NCI-H2171 (cell line): ENCODE measurements at places on chromosomes 7 and 10.

- DNase-seq, result no peak
These were observed 62.6 kb upstream of the ABCB4 start for GRCh38 chr7:87538052-87538451.

DNA sequence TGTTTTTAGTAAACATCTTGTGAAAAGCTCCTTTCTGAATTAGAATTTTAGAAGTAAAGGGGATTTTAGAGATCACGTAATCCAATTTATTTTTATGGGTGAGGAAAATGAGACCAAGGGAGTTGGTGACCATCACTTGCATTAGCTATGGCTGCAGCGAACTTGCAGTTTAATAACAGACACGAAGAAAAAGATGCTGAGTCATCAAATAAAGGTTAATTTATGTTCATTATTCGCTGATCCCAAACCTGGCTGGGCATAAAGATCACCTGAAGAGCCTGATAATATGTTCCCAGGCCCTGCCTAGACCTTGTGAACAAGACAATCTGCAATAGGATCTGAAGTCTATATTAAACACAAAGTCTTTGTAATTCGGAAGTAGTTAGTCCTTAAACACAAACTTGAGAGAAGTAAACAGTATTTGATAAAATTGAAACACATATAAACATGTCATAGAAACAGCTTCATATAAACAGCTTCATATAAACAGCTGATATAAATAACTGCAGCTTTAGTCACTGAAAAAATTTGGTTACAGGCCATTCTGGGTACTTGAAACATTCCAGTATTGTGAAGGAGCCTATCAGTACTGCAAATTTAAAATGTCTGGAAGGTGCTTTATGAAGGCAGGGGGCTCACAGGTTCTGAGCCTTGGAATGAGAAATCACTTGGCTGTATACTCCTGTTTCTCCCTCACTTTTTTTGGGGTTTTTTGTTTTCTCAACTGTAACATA lies 16.5 kb downstream of the GPR158 start:
- DNase-seq, result no peak

DNA sequence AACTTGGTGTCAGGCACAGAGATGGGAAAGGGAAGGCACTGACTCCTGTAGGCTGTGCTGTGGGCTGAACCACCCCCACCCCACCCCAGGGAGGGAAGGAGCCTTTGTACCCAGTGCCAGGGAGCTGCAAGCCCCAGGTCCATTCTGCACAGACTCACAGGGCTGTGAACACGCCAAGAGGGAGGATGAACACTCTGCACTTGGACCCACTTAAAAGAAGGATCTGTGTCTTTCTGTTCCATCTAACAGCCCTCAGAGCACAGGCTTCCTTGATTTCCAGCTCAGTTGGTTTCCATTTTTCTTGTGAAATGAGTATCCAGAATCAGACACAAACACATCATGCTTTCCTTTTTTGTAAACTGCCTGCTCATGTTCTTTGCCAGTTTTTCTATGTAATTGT lies 84.9 kb downstream of the GRB10 start:
- DNase-seq, result no peak

DNA sequence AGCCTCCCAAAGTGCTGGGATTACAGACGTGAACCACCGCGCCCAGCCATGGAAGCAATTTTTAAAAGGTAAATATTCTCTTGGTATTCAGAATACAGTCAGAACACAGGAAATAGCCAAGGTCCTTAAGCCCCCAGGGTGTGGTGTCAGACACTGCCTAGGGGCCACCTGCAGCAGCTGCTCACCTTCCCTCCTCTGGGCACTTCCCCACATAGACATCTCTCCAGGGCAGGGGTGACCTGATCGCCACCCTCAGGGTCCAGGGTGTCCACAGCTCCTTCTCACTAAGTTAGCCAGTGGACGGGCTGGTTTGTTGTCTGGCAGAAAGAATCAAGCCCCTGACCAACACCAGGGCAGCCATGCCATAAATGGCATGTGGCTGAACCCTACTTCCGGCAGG lies 15.9 kb downstream of the URGCP start:
- no peak for DNase-seq

DNA sequence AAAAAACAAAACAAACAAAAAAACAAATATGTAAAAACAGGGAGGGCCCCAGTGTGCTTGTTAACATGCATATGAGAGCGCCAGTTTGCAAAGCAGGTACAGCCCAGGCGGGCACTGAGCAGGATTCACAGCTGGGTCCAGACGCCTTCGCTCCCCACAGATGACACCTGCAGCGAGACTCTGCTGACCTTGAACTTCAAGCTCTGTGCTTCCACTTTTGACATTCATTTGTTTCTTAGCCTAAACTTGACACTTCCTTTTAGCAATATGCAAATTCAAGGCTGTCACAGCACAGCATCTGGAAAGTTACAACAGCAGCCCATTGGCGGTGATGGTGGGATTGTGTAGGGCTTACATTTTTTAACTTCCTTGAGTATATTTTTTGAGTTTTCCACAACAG lies 88.8 kb upstream of the TNS3 start:
- no peak for DNase-seq

GRCh38 chr10:5566614-5567013 lies 41.9 kb downstream of the CALML3 start:
- DNase-seq, result no peak

DNA sequence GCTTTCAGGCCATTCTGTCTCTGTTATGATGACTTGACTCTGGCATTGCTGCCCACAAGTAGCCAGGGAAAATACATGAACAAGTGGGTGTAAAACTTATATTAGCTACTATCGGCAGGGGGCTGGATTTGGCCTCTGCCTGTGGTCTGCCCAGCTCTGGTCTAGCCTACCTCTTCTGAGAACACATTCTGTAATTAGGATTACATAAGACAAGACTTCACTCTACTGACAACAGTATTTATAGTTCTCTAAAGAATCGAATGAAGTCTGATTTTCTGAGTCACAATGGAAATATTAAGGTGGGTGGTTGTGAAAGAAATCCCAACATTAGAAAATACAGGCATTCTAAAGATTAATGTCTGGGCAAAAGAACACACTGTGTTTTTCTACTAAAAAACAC lies 55.5 kb downstream of the DLD start:
- DNase-seq, result no peak

DNA sequence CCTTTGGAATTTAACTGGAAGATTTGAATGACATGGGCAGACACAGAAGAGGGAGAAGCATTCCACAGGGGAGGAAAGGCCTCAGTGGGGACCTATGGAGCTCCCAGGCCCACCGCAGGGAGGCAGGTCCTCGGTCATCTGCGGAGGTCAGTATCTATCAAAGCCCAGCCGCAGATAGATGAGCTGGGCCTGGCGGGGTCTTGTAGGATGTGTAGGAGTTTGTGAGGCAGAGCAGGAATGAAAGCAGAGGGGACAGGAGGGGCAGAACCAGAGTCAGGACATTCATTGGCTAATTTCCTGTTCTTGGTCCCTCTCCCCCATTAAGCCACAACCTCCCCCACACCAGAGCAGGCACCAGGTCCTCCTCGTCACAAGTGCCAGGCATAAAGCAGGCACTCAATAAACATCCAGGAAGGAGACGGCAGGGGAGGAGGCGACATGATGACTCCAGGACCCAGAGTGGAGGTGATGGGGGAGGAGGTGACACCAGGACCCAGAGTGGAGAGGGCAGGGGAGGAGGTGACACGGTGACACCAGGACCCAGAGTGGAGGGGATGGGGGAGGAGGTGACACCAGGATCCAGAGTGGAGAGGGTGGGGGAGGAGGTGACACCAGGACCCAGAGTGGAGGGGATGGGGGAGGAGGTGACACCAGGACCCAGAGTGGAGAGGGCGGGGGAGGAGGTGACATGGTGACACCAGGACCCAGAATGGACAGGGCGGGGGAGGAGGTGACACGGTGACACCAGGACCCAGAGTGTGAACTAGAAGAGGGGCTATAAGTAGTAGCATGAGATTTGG lies 83.7 kb upstream of the PDGFA start:
- no peak for DNase-seq

- no peak for DNase-seq
These were observed 21.7 kb downstream of the ZCWPW1 start for GRCh38 chr7:100406767-100407166.

GRCh38 chr7:30561389-30561788 lies 33.3 kb upstream of the GARS1 start:
- no peak for DNase-seq

- no peak for DNase-seq
These were observed 37.7 kb upstream of the MINDY3 start for GRCh38 chr10:15898046-15898445.

GRCh38 chr10:80278480-80278879 lies 11.0 kb downstream of the MAT1A start:
- DNase-seq, result no peak

- DNase-seq, result no peak
These were observed 75.6 kb downstream of the KAT6B start for GRCh38 chr10:74901867-74902450.

DNA sequence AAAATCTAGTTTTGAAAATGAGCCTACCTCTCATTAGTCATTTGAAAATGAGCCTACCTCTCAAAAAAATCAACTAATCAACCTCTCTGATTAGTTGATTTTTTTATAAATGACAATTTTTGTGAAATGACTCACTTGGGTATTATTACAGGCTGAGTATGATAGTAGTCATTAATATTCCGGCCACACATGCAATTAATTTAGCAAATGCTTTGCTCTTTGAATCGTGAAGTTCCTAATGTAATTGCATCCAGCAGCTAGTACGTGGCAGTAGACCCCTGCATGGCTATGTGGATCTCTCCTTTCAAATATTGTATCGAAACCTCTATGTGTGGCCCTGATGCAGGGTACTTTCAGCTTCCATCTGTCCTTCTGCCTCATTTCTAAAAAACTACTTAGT lies 245.9 kb upstream of the PHYHIPL start:
- no peak for DNase-seq

- DNase-seq, result no peak
These were observed 156.6 kb upstream of the SEMA3D start for GRCh38 chr7:85343484-85343883.

GRCh38 chr7:151322906-151323305 lies 18.7 kb upstream of the NUB1 start:
- no peak for DNase-seq

- DNase-seq, result no peak
These were observed 5.8 kb downstream of the LIPJ start for GRCh38 chr10:88592381-88592780.

- DNase-seq, result peak; percentile 16
These were observed 14.7 kb downstream of the FKBP6 start for GRCh38 chr7:73342645-73343044.

DNA sequence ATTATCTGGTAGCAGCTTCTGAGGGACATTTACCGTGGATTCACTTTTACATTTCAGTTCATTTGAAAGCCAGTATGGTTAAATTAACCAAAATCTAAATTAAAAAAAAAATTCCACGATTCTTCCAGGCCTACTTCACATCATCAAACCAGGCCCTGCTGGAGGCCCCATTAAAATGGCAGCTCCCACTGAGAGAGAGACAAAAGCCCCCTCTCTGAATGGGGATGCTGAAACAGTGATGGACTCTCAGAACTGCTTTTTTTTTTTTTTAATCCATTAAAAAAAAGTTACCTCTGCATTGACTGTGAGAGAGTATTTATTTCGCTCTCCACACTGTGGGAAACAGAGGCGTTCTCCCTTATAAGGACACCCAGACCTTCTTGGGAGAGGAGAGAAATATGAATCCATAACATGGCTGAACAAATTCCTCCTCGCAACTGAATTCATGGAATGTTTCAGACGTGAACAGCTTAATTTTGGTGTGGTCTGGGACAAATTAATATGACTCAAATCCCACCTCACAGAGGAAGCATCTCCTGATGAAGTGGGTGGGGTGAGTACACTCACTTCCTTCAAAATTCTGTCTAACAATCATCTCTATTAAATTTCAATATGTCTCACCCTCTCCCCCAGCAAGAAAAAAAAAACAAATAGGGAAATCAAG lies 73.5 kb downstream of the SAMD9 start:
- DNase-seq, result no peak

GRCh38 chr10:31749981-31750840 lies 178.4 kb downstream of the ARHGAP12 start:
- DNase-seq, result peak; percentile 50

DNA sequence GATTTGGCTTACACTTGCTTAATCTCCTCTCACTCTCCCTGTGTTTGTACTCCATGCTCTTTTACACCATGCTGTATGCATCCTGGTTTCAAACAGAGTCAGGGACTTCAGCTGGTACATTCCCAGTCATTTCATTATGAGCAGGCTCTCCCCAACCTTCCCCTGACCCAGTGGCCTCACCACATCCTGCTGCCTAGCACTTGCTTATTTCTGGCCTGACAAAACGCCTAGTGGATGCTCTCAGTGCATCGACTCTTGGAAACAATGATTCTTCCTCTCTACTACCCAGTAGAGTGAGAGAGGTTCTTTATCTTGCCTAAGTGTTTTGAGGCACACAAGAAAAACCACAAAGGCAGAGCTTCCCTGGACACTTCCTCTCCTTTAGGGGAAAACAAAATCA lies 63.4 kb downstream of the CAV1 start:
- DNase-seq, result no peak

DNA sequence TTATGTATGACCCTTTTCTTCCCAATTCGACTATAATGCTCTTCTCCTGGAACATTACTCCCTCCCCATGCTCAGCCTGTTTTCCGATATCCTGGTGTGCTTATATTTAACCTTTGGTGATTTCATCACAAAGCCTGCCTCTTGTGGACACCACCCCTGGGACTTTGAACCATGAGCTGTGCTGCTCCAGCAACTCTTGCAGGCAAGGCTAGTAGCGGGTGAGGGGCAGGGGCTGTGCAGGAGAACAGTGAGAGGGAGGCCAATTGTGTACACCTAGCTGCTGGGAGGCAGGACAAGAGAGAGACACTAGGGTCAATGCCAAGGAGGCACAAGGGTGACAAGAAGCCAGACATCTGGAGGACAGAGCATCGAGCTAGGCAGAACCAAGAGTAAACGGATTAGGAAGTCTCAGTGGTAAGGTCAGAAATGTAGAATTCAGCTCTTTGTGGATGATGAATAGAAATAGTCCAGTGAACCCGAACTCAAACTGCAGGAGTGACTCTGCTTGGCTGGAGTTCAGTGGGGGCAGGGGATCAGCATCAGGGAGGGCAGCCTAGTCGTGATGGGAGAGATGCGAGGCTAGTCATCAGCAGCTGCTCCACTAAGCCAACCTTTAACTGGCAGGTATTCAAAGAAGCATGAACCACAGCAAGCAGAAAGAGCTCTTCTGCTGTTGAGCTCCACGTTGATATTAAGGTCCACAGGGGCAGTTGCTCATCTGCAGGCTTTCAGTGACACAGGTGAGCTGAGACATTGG lies 31.0 kb upstream of the MKI67 start:
- DNase-seq, result no peak

DNA sequence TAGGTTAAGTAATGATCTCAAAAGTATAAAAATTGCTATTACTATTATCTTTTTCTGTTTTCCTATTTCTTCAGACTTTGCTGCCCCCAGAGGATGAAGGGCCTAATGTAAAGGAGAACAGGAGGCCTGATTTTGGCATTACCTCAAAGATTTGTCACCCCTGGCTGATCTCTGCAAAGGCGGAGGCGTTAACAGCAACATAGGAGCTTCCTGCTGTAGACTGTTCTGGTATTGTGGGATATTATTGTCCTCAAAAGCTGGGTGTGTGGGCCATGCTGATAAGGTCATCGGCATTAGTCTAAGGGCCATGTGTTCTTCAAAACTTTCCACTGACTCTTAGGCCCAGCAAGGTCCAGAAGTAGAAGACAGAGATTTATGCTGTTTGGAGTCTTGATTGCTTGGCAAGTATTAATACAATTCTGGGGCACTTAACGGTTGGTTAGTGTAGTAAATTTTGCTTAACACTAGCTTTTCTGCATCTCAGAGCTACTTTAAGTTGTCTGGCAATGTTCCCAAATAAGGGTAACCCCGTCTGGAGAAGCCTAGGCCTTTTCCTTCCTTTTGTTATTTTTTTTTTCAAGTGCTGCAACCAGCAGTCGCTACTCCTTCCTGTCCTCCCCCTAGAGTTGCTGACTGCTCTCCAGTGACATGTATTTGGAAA lies 14.0 kb upstream of the ENTPD1 start:
- DNase-seq, result no peak

GRCh38 chr7:85095366-85095765 lies 91.5 kb downstream of the SEMA3D start:
- DNase-seq, result no peak
